Stimulated activated CD4-positive, alpha-beta T cell treated with anti-CD3 and anti-CD28 coated beads, Interleukin-1b, Interleukin-23, amount 100 ng/mL, for 48 hours (primary cell): ENCODE measurements at places on chromosomes 2 and 18.
A peak's percentile ranks its signal among the peaks of the same experiment; 100 is the strongest.

- DNase-seq: no peak
These were observed 38.2 kb upstream of the LYPD6B start for GRCh38 chr2:149000158-149000938.

GRCh38 chr2:234273887-234274584 lies 222.8 kb downstream of the ARL4C start:
- peak; percentile 39 for DNase-seq

DNA sequence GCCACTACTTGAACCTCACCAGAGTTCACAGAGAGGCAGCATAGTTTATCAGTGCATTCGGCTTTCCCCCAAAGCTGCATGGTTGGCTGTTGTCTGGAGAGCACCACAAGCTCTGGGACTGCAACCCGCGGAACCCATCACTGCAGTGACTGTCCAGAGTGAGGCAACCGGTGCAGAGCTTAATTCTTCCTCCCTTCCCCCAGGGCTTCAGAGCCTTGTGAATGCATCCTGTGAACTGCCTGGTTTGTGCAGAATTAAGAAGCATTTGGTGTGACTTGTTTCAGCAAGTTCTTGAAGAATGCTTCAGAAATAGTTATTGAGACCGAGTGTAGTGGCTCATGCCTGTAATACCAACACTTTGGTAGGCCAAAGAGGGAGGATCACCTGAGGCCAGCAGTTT lies 99.2 kb upstream of the FOSL2 start:
- no peak for DNase-seq

DNA sequence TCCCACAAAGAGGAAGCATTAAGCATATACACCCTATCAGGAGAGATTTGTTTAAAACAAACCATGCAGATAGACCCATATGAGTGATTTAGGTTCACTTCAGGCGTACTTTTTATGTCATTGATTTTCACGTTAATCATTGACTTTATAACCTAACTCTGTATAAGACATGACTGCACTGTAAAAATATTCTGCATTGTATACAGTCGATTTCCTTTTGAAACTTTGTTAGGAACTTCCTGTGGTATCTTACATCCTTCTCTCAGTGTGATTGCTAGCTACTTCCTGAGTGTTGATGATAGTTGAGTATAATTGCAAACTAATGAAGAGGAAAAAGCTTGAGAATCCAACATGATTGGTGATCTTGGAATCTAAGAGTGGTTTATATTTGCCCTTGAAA lies 69.4 kb downstream of the XIRP2 start:
- no peak for DNase-seq

GRCh38 chr2:33038230-33038629 lies 91.5 kb downstream of the LTBP1 start:
- DNase-seq: no peak
